NK-92 treated with Interleukin-12 subunit alpha and Interleukin-12 subunit beta, amount 100 ng/mL, for 24 hours (cell line): ENCODE measurements at places on chromosomes 11 and 22.

DNA sequence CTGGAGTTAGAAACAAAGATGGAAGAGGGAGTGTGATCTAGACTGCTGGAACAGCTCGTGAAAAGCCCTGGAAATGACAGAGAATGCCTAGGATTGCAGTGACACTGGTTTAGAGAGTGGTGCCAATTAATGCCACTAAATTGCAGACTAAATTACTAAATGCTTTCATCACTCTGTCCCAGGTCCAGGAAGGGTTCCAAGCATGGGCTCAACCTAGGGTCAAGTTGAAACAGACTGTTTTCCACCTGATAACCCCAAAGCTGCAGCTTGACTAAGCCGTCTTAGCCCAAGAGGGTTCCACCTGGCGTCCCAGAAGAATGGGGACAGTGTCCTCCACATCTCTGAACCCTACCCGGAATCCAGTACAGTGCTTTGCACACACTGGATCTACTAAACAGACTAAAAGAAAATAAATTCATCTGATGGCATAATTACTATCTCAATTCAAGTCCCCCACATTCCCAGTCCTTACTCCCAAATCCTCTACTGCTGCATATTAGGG is 1.1 kb upstream of the CRY2 start:
- no peak for DNase-seq

DNA sequence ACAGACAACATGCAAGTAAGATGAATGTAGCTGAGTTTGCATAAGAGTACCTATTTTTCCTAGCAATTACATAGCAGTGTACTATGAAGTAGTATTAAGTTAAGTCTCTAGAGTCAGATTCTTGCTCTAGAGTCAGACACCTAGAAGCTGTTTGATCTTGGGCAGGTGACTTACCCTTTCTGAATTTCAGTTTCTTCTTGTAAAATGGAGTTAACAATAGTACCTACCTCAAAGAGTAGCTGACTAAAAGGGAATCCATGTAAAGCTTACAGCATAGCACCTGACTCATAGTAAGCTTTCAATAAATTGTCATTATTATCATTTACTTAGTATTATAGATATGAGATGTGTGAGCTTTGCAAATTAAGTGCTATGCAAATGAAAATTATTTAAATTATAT is 47.8 kb upstream of the PTPRJ start:
- no peak for DNase-seq

GRCh38 chr11:121703201-121703600 is 250.4 kb upstream of the SORL1-AS1 start:
- DNase-seq: no peak

GRCh38 chr11:107675902-107676301 is 36.0 kb downstream of the SLN start:
- no peak for DNase-seq

- no peak for DNase-seq
Measured at GRCh38 chr11:1232883-1233321, 10.0 kb downstream of the MUC5B start.

- DNase-seq: no peak
Measured at GRCh38 chr11:118980191-118980881, 8.8 kb downstream of the FOXR1 start.

- DNase-seq: no peak
Measured at GRCh38 chr11:74072721-74073120, 63.8 kb upstream of the UCP3 start.

- DNase-seq: no peak
Measured at GRCh38 chr11:13962562-13963168, at the start of gene SPON1. Gene SPON1, plus strand, starts transcription at chr11:13962723. Its CDS starts 182 bp downstream, at chr11:13962905.

DNA sequence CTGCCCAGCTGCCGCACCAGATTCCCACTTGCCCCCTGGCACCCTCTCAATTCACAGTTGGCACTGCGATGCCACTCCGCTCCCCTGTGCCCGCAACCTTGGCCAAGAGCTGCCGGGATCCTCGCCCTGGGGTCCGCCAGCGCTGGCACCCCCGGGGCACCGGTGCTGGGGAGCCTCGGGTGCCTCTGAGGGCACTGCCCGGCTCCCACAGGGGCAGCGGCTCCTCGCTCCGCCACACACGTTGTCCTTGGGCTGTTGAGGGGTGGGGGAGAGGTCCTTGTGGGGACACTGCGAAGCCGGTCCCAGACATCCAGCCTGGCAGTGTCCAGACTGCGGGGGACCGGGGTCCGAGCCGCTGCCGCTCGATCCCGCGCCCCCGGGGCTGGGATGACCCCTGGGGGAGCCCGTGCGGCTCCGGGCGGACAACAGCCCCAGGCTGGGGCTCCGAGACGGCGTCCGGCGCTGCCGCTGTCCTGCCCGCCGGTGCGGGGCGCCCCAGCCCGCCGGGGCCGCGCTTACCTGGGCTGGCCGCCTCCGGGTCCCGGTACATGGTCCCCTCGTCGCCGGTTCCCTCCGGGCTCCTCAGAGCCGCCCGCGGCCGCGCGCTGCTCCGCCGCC is 496 bp downstream of the SYT7 start:
- no peak for DNase-seq

DNA sequence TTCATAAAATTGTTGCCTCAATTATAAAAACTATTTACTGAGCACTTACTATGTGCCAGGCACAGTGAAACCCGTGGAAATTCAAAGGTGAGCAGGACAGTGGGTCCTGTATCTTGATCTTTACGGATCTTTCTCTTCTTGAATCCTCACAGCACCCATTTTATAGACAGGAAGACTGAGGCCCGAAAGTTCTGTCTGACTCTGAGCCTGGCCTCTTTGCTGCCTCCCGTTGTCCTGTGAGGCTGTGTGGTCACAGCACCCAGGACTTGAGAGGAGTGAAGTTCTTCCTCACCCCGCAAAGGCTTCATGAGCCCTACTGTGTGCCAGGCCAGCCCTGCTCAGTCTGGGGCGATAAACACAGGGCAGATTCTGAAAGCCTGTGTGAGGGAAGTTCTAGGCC is 13.4 kb upstream of the MN1 start:
- DNase-seq: no peak

- DNase-seq: no peak
Measured at GRCh38 chr11:63639199-63639832, 25.1 kb upstream of the PLAAT3 start.

GRCh38 chr22:44116755-44117684 is 63.7 kb upstream of the PARVG start:
- no peak for DNase-seq

- DNase-seq: no peak
Measured at GRCh38 chr22:19937616-19938473, 3.7 kb upstream of the COMT start.

DNA sequence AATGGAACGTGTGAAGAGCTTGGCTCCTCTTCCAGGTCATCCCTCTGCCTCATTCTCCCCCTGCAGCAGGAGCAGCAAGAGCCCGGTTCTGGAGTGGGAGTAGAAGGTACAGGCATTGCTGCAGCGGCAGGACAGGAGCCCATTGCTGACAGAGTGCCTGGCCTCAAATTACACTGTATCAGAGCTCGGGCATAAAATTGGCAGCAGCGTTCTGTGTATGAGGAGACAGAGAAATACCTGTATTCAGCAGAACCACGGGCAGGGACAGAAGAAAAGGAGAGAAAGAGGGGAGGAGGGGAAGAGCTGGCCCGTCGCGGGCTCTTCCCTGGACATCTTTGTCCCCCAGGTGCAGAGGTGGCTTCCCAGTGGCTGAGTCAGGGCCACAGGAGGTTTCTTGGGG is 2.6 kb upstream of the NCF4 start:
- DNase-seq: no peak

DNA sequence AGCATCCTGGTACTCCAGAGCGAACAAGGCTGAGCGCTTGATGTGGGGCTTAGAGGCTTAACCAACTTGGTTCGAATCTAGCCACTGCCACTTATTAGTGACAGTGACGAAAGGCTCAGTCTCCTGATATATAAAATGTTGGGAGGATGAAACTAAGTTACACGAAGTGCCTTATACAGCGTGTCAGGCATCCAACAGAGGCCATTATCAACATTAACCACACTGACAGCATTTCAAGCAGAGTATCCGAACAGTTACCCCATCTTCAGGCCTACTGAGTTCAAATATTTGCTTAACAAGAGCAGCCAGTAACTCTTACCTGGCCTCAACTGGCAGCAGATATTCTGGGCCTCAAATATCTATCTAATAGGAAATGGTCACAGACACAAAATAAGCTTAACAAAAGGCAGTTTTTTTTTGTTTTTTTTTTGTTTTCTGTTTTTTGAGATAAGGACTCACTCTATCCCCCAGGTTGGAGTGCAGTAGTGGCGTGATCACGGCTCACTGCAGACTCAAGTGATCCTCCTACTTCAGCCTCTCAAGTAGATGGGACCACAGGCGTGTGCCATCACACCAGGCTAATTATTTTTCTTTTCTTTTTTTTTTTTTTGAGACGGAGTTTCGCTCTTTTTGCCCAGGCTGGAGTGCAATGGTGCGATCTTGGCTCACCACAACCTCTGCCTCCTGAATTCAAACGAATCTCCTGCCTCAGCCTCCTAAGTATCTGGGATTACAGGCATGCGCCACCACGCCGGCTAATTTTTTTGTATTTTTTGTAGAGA is 2.9 kb downstream of the SERPIND1 start:
- no peak for DNase-seq

- DNase-seq: no peak
Measured at GRCh38 chr11:16788141-16789062, 50.0 kb downstream of the C11orf58 start.

- DNase-seq: peak; percentile 41
Measured at GRCh38 chr11:129992161-129992944, 10.3 kb downstream of the PRDM10 start.

DNA sequence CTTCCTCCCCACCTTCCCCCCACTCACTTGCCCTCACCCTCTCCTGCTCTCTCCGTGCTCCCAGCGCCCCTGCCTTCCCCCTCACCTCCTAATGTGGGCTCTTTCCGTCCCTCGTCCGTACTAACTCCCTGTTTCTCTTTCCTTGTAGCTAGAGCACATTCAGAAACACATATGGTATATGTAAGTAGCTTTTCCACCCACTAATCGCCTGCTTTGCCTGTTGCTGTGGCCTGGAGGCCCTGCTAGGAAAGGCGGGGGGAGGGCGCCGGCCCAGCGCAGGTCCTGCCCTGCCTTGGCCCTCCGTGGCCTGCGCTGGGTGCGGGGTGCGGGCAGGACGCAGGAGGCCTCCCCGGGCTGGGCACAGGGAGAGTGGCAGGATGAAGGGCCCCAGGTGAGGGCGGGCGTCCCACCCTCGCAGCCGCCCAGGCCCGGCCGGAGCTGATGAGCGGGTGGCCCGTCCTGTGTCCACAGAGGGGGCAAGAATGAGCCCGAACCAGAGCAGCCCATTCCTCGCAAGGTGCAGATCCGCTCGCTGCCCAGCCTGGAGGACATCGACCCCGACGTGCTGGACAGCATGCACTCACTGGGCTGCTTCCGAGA is 41.7 kb downstream of the MOB2 start:
- DNase-seq: no peak

DNA sequence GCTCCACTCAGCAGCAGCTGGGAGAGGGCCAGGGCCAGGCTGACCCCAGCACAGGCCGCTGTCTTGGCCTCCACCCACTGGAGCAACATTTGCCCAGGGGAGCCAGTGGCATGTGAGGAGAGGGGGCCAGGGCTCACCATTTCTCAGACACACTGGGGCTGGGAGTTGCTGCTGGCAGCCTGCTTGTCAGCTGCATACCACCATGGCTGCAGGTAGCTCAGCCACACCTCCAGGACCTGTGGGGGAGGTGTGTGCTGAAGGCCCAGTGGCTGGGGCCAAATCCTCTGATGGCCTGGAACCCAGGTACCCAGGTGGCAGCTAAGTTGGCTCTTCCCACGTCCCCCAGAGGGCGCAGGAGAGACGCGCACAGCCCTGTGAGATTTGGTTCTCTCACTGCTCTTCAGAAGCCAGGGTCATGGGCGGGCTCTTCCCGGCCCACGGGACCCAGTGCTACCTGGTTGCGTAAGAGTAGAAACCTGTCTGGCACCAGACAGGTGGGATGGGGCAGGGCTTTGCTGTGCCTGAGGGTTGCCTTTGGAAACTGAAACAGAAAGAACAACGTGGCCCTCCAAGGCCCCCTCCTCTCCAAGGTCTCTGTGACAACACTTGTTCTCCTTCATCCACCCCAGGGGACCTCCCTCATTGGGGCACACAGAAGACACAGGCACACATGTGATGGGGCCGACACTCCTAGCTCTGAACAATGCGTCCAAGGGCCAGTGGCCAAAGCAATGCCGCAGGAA is 98.8 kb downstream of the MED15 start:
- peak; percentile 19 for DNase-seq

DNA sequence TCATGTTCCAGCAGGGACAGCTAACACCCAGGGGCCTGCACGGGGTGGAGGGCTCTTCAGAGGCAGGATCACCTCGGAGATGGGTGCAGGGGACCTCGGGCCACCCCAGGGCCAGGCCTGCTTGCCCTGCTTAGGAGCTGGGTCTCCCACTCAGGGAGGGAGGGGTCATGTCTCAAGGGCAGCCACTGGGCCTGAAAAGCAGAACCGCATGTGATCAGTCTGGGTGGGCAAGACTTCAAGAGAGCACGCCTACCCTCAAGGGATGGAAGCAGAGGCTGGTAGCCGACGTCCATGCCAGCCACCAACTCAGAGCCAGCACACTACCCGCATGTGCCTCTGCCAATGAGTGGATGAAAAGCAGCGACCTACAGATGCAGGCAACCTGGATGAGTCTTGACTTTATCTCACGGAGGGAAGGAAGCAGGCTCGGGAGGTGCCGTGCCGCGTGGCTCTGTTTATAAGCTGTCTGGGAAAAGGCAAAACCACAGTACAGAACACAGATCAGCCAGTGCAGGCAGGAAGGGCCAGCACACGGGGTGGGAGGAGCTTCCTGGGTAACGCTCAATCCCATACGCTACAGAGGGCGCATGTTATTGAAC is 16.0 kb downstream of the TBX1 start:
- no peak for DNase-seq

DNA sequence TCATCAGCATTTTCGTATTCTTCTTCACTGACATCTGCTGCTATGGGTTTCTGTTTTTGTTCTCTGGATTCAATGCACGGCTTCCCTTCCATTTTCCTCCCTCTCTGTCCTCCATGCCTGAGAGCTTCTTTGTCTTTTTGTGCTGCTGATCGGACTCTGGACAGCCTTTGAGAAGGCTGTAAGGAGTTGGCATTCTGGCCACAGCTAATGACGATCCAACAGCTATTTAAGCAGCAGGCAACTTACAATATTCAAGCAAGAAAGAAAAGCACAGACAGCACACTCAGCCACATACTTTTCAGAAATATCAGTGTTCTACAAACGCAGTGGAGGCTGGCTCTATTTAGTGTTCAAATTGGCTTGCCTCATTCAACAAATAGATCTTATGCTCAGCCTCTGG is 60.9 kb upstream of the ZC3H12C start:
- DNase-seq: no peak

DNA sequence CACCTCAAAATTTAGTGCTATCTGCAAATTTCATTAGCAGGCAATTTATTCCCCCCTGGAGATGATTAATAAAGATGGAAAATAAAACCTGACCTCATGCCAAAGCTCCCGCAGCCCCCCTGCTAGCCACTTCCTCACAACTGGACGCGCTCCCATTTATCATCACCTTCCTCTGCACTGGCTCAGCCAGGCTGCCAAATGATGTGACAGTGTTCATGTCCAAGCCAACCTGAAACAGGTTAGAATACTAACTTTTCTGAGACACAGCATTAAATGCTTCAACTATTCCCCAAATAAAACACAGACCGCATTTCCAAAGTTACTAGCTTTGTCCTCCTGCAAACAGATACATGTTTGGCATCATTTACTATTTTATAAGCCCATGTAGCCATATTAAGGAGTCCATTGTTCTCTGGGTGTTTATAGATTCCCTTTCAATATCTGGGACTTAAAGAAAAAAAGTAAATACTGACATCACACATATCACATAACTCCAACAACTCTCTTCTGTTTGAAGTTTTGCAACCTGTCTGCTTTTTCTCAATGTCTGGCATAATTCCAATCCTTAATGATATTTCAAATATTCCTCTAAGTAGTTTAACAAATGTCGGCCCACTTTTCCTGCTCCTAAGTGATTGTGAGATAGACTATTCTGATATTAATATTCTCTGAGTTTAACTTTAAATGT is 829.7 kb upstream of the FAT3 start:
- DNase-seq: no peak
